ENCODE measurements at places on chromosomes 12 and 14.

- DNase-seq = no peak
Measured at GRCh38 chr12:112617153-112617505, 174.4 kb upstream of the RPH3A start.

DNA sequence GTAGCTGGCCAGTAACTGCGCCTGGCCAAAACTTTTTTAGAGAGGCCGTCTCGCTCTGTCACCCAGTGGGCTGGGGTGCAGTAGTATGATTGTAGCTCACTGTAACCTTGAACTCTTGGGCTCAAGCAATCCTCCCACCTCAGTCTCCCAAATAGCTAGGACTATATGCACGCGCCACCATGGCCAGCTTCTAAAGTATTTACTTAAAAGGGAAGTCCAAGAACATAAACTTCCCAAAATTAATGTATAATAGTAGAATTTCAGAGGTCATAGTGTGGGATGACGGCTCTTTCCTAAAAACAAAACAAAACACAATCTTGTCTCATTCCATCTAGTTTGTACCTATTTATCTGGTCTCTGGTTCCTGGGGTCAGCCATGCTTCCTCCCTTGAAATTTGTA is 42.2 kb upstream of the FOS start:
- no peak for DNase-seq

GRCh38 chr12:65911321-65911720 is 87.0 kb downstream of the HMGA2 start:
- no peak for DNase-seq

DNA sequence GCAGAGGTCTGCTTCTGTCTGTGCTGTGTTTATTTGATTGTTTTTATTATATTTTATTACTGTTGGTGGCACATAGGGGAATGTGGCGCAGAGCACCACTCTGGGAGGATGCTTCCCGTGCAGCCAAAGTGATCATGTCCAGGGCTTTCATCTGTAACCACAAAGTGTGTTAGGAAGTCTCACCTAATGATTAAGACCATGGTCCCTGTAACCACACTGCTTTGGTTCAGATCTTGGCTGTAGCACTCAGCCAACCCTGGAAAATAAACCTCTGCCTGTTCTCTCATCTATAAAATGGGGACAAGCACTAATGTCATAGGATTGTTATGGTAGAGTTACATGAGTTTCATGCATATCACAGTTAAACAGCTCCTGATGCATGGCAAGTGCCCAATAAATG is 1.9 kb downstream of the RESF1 start:
- no peak for DNase-seq

DNA sequence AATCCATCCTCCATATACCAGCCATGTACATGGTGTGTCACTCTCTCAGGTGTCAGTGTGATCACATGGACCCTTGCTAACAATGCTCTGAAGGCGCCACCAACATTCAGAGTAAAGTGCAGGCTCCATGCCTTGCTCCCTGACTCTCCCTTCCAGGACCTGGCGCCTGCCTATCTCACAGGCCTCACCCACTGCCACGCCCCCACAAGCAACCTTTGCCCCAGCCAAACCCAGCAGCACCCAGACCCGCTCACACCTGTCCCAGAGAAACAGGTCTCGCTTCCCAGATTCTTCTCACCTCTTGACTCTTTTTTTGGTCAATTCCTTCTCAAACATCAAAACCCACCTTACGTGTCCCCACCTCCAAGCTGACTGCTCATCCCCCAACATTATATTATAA is 52.3 kb downstream of the KCNK10 start:
- no peak for DNase-seq

- DNase-seq = no peak
Measured at GRCh38 chr12:94644141-94644979, 6.0 kb downstream of the TMCC3 start.

DNA sequence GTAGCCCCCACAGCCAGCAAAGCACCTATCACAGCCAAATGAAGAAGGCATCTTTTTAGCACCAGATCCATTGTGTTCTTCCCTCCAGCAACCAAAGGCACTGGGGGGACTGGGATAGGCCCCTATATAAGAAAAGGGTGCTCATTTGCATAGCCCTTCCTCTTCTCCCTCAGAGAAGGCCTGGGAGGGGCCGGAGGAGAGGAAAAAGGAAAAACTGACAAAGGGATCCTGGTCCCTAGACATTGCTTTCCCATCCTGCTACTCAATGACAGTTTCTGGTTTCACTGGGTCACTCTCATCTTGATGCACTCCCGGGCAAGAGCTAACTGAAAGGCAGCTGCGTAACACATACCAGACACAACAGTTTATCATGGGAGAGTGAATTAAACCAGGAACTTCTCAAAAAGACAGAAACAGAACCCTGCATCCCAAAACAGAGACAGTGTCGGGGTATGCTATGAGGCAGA is at the start of gene PMEL:
PMEL (minus strand) TSS at position 102 of the 467 bp plus-strand sequence; CDS start at position 71, 31 bp downstream.
- no peak for DNase-seq
